ENCODE measurements at places on chromosomes 7 and 10.

- no peak for DNase-seq
Measured at GRCh38 chr7:68224041-68224741, 1227.6 kb downstream of the TYW1 start.

GRCh38 chr10:14671386-14671831 lies 103.3 kb downstream of the FAM107B start:
- DNase-seq: no peak

DNA sequence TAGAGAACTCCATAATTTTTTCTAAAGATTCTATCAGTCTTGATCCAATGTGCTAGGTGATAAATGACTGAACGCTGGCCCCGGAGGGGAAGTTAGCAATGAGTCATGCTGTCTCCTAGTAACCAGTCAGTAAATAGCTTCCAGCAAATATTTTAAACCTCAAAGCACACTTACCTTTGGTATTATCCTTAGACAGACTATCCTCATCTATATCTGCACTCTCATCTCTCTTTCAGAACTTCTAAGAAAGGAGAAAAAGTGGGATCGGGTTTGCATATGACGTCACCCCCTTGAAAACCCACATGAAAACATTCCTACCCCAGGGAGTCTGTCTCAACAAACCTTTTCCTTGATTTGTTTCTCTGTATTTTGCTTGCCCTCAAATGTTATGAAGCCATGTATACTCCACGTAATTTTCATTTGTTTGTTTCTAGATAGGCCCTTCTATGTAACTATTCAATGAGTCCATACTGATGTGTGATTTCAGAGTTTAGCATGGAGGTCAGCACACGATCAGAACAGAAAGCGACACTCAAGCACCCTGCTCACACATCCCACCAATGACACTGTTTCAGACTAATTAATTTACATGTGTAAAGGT lies 174.9 kb upstream of the NRP1 start:
- no peak for DNase-seq

GRCh38 chr10:109820620-109821405 lies 102.5 kb downstream of the XPNPEP1 start:
- no peak for DNase-seq

GRCh38 chr7:146176860-146177259 lies 60.3 kb downstream of the CNTNAP2 start:
- DNase-seq: no peak

- no peak for DNase-seq
Measured at GRCh38 chr10:113712755-113713639, 33.3 kb downstream of the CASP7 start.

DNA sequence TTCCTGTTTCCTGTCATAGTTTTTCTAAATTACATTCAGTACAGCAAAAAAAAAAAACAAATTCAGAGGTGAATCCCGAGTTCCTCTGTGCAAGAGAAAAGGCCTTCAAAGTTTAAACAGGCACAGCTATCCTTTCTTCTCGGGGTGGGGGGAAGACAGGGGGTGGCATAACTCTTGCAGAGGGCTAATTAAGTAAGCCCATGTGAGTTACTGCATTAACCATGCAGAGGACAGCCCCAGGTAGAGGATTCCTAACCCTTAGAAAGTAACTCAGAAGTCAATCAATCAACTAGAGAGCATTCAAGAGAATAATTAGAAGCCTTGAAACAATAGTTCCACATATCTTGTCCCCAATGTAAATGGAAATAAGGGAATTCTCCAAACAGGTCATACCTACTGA lies 170.9 kb downstream of the CSTF2T start:
- DNase-seq: no peak

GRCh38 chr7:140773104-140773503 lies 76.6 kb downstream of the NDUFB2 start:
- DNase-seq: no peak

DNA sequence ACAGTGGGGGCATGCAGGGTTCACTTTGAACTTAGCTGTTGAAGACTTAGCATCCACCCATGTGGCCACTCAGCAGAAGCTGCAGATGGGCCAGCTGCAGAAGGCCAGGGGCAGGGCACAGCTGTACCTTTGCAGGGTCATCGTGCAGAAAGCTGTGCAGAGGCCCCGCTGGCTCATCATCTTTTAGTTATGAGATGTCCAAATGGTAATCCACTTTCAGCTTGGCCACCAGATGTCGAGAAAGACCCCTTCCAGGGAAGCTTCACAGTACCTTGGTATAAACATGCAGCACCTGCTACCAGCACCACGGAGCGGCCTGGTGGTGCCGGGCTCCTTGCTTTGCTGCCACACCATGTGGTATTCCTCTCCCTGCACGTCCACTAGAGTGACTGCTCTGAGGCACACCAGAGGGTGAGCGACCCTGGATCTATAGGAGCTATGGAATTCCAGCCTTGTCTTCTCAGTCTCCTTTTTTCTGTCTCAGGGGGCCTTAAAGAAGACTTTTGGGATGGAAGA lies 74.2 kb upstream of the LAMB4 start:
- DNase-seq: no peak
